Aorta (tissue), 5 donors: ENCODE measurements at places on chromosomes 1 and 21. TPM values are rescaled to one million over a fixed set of nuclear protein-coding genes. Genes with fewer than 3 reads are reported as not detected.
A peak's percentile ranks its signal among the peaks of the same experiment; 100 is the strongest.

The RNF207 gene
- 31.4 TPM for total RNA-seq

DNA sequence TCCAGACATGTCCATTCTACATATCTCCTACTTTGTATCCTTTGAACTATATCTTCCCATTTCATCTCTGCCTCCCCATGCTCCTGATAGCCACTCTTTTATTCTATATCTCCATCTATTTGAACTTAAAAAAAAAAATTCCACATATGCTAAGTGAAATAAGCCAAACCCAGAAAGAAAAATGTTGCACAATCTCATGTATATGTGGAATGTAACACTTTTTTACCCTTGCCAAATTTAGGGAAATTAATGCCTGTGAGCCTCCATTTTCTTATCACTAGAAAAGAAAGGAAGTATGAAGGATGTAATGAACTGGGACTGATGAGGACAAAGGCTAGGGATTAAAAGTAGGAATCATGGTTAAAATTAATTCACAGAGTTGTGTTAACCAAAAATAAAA, 53.5 kb downstream of the RGS13 start:
- DNase-seq = no peak

DNA sequence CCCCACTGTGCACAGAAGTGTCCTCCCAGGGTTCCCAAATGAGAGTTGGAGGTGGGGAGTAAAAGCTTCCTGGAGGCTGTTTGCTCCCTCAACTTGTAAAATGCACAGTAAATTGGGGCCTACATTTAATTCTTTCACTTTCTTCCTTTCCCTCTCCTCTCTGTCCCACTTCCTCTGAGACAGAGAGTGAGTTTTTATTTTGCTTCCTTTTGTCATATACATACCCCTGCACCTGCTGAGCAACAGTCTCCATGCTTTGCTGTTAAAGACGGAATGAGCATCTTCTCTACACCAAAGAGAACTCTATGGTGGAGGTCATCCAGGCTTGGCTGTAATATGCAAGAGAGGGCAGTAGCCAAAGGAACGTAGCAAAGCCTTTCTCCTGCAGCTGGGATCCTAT, 79.3 kb upstream of the VAV3 start:
- no peak for DNase-seq

- DNase-seq = peak; percentile 23
Observed at GRCh38 chr21:44421901-44422840, 33.1 kb upstream of the LRRC3 start.
